ENCODE measurements at places on chromosomes 7 and 10. TPM values are rescaled to one million over a fixed set of nuclear protein-coding genes. Genes with fewer than 3 reads are reported as not detected.

Gene ITIH5
- 0.33 TPM for total RNA-seq

Gene FANK1
- total RNA-seq = 1.1 TPM

Gene DUS4L
- total RNA-seq = 2.9 TPM

Gene NCF1
- not detected for total RNA-seq

Gene SCART1
- 0.60 TPM for total RNA-seq

Gene AFAP1L2
- 0.17 TPM for total RNA-seq

Gene HECTD2
- 7.9 TPM for total RNA-seq

Gene ZNF853
- total RNA-seq = 5.2 TPM

Gene FAM25A
- not detected for total RNA-seq

Gene HOXA5
- total RNA-seq = 10.7 TPM

Gene ASB10
- not detected for total RNA-seq

Gene OR2A5
- total RNA-seq = not detected

Gene PNLIPRP2
- not detected for total RNA-seq
